ENCODE measurements at places on chromosomes 5 and 9.

GRCh38 chr9:6302417-6302816 is 25.8 kb upstream of the TPD52L3 start:
- DNase-seq: no peak

GRCh38 chr5:170262061-170263045 is 29.6 kb downstream of the C5orf58 start:
- no peak for DNase-seq

GRCh38 chr5:164555809-164556208 is 1050.4 kb downstream of the MAT2B start:
- DNase-seq: no peak

DNA sequence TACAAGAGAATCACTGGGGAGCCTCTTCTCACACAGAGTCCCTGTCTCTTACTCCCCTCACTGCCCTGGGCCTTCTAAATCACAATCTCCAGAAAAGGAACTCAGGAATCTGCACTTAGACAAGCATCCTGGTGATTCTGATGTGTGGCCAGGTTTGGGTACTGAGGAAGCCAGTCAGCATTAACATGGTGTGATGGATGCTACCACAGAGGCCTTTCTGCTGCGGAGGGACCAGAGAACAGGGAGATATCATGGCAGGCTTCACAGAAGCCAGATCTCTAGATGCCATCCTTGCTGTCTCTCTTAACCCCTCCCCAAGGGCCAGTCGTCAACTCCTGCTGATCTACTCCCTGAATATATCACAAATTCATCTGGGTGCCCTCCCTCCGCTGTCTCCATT is 1.6 kb downstream of the ANKS6 start:
- no peak for DNase-seq

DNA sequence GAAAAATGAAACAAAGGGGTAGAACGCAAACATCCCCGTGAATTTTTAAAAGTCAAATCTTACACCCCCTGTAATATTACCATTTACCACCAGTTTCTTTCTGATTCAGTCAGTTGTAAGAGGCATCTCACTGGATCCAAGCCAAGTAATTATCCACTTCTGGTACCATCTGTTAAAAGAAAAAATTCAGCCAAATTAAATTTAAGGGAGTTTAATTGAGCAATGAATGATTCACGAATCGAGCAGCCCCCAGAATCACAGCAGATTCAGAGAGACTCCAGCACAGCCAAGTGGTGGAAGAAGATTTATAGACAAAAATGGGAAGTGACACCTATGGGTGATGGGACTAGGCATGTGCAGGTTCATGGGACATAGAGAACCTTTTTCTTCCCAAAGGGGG is 29.9 kb upstream of the MTMR12 start:
- no peak for DNase-seq

DNA sequence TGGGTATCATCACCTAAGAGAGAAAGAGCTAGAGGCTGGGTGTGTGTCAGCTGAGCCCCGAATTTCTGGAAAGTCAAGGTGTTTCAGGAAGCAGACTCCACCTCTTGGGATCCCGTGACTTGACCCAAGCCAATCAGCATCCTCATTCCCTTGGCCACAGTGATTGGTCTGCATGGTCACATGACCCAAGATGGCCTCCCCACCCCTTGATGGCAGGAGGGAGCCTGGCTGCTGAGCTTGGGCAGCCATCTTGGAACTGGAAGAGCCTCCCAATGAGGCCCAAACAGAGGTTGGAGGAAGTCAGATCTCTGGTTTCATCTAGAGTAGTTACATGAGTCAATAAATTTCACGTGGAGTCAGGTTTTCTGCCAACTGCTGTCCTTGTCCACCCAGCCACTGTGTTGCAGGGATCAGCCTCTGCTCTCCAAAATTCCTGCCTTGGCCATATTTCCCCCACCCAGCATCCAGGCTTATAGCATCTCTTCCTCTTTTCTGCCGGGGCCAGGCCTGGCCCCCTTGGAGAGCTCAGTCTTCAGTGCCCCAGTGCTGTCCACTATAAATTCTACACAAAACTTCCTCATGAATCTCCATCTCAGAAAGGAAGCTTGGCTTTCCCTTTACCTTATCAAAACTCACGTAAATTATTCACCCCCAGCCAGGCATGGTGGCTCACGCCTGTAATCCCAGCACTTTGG is 17.2 kb upstream of the SUSD3 start:
- DNase-seq: no peak

DNA sequence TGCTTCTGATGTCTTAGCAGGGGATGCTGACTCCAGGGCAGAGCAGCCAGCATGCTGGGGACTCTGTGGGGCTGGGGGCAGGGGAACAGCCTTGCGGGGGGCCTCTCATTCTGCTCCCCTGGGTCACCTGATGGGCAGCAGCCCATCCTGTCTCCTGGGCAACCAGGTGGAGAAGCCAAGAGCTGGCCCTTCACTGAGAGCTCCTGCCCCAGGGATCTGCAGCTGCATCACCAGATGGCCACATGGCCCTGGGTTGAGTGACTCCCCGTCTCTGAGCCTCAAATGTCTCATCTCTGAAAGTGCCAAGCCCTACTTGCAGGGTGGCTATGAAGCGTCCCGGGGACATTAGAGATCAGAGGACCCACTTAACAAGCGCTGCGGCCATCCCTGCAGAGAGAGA is 49.1 kb downstream of the LRSAM1 start:
- DNase-seq: no peak

DNA sequence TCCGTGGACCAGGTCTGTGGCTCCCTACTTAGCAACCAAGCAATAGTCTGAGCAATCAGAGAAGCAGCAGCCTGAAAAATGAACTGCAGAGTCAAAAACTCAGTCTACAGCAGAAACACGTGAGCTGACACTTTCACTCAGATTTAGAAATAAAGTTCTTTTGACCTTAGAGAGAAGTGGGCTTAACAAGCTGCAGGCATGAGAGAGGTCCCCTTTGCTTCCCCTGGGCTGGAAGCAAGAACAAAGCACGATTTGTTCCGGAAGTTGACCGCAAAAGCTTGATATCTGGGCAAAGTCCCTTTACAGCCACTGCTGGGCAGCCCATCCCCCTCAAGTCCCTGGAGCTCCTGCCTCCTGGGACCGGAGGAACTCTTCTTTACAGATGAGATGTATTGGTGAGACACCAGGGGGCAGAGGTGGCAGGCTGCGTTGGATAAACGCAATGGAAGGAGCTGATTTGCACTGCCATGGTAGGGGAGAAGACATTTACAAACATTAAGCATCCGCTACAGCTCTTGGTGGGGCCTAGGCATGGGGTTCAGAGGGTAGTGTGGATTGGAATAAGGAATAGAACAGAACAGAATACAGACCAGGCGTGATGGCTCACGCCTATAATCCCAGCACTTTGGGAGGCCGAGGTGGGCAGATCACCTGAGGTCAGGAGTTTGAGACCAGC is 5.8 kb upstream of the SOWAHA start:
- DNase-seq: no peak

GRCh38 chr5:14665101-14665822 is 744 bp downstream of the OTULIN start:
- DNase-seq: no peak

DNA sequence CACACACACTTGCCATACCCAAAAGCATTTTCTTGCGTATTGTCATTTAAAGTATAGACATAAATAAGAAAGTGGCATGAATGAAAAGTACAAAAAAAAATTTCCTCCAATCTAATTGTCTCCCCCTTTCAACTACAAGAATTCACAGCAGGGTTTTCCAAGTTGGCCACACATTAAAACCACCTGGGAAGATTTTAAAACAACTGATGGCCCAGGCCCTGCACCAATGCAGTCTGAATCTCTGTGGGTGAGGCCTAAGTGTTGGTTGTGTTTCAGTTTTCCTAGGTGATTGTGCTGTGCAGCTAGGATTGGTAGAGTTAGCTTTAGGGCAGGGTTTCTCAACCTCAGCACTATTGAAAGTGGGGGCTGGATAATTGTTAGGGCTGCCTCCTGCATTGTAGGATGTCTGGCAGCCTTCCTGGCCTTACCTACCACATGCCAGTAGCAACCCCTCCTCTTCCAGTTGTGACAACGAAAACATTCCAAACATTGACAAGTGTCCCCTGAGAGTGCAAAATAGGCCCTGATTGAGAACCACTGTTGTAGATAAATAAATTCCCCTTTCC is 337.1 kb downstream of the KIAA0825 start:
- DNase-seq: no peak
